ENCODE measurements at places on chromosomes 3 and 15.

GRCh38 chr3:149781741-149782140 is 10.6 kb downstream of the ANKUB1 start:
- no peak for DNase-seq

- no peak for DNase-seq
Observed at GRCh38 chr15:64754663-64755426, 20.5 kb downstream of the RBPMS2 start.

- no peak for DNase-seq
Observed at GRCh38 chr15:70523616-70524015, 239.7 kb downstream of the UACA start.

GRCh38 chr15:47768735-47769134 is 51.4 kb downstream of the SEMA6D start:
- no peak for DNase-seq

DNA sequence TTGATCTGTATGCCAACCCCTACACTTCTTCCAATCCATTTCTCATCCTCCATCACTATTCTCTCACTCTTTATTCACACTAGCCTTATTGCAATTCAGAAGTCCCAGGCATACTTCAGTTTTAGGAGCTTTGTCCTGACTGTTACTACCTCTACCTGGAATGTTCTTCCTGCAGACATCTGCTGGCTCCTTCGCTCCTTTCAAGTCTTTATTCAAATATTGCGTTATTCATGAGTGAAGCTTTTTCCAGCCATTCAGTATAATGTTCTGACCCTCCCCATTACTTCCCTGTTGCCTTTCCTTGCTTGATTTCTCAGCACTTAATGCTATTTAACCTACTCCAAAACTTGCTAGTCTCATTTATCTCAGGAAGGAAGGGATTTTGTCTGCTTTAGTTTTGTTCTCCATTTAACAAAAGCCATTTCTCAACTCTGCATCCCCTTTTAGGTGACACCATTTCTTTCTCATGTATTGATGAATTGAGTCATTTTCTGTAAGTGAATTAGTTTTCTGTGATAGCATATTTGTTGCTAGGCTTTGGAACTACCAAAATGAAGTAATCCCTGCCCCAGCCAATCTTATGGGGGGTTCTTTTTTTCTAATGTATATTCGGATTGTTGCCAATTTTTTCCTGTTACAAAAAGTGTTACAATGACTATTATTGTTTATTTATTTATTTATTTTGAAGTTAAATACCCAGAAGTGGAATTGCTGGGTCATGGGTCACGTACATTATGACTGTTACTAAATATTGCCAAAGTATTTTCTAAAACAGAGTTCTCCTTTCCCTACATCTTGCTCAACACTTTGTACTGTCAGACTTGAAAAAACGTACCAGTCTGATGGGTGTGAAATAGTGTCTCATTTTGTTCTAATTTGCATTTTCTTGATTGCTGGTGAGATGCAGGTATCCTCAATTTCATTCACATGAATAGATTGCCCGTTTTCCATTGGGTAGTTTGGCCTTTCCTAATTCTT is 9.4 kb downstream of the ATP11B start:
- DNase-seq, result no peak

DNA sequence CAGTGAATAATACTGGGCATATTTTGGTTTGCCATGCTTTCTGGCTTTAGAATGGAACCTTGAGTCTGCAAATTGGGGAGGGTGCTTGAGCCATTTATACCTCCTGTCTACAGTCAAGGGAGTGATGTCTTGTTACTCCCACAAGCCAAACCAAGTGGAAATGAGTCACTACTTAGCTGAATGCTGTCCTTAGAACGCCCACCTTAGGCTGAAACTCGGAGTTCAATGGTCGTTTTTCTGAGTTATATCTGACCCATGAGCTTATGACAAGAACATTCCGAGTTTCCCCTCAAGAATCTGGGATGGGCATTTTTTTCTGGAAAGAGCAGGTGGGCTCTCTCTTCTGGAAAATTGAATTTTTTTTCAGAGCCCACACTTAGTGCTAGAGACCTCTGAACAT is 17.4 kb upstream of the CLDN18 start:
- no peak for DNase-seq

GRCh38 chr3:46127503-46127902 is 80.6 kb downstream of the CCR1 start:
- no peak for DNase-seq

DNA sequence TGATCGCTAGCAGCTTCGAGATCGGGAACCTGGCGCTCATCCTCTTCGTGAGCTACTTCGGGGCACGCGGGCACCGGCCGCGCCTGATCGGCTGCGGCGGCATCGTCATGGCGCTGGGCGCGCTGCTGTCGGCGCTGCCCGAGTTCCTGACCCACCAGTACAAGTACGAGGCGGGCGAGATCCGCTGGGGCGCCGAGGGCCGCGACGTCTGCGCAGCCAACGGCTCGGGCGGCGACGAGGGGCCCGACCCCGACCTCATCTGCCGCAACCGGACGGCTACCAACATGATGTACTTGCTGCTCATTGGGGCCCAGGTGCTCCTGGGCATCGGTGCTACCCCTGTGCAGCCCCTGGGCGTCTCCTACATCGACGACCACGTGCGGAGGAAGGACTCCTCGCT is 62.5 kb downstream of the SLCO3A1 start:
- no peak for DNase-seq

All from NCI-H1417 treated with DMSO at 0.1 percent for 48 hours (cell line).